Caco-2 (cell line): ENCODE measurements at places on chromosomes 5 and 9. TPM values are rescaled to one million over a fixed set of nuclear protein-coding genes. Genes with fewer than 3 reads are reported as not detected.

Gene UBE2QL1
- total RNA-seq, result not detected in 2 replicates

Gene PCDHB6
- total RNA-seq, result not detected in 2 replicates

Gene PAPPA
- total RNA-seq, result not detected in 2 replicates

Gene GTF3C4
- total RNA-seq, result 23.6 and 24.1 TPM in 2 replicates

Gene FOXB2
- total RNA-seq, result not detected in 2 replicates

Gene TAF7
- 77.2 and 78.7 TPM in 2 replicates for total RNA-seq

Gene SAPCD2
- total RNA-seq, result 53.3 and 57.5 TPM in 2 replicates

Gene SERF1A
- total RNA-seq, result 4.6 and 5.4 TPM in 2 replicates

Gene CARD6
- total RNA-seq, result 0.14 and 0.26 TPM in 2 replicates

Gene CD14
- 11.5 and 13.3 TPM in 2 replicates for total RNA-seq

Gene PTPRD
- 55.9 and 70.1 TPM in 2 replicates for total RNA-seq

Gene AP3B1
- 52.7 and 53.1 TPM in 2 replicates for total RNA-seq

Gene PDE6A
- 2.5 and 2.6 TPM in 2 replicates for total RNA-seq

Gene GABRA1
- total RNA-seq, result not detected in 2 replicates

Gene SLC6A19
- 0.29 and 0.32 TPM in 2 replicates for total RNA-seq

Gene BASP1
- total RNA-seq, result 73.5 and 78.1 TPM in 2 replicates

Gene PCDHGC4
- total RNA-seq, result 0.28 and 0.39 TPM in 2 replicates

Gene GHR
- total RNA-seq, result 0.54 and 1.2 TPM in 2 replicates

Gene SPATA31D4
- not detected in 2 replicates for total RNA-seq

Gene EPB41L4A
- 1.4 and 2.3 TPM in 2 replicates for total RNA-seq

Gene RAPGEF6
- total RNA-seq, result 17.4 and 22.4 TPM in 2 replicates

Gene GPR150
- total RNA-seq, result 0.21 and 0.27 TPM in 2 replicates

Gene HRH2
- total RNA-seq, result not detected in 2 replicates

Gene DNAI1
- total RNA-seq, result 0.52 and 0.67 TPM in 2 replicates

Gene IFNE
- 0.34 and 1.00 TPM in 2 replicates for total RNA-seq

Gene CCL27
- not detected in 2 replicates for total RNA-seq

Gene MBLAC2
- 3.8 and 4.9 TPM in 2 replicates for total RNA-seq

Gene RASGRF2
- 23.1 and 23.5 TPM in 2 replicates for total RNA-seq

Gene CORO2A
- 18.9 and 20.0 TPM in 2 replicates for total RNA-seq

Gene PCDHGA3
- total RNA-seq, result 0.11 TPM in 1 of 2 replicates, not detected in the other

Gene TXNDC8
- not detected in 2 replicates for total RNA-seq
